Natural killer cell (primary cell): ENCODE measurements at places on chromosomes 1 and 21. TPM values are rescaled to one million over a fixed set of nuclear protein-coding genes. Genes with fewer than 3 reads are reported as not detected.

DNA sequence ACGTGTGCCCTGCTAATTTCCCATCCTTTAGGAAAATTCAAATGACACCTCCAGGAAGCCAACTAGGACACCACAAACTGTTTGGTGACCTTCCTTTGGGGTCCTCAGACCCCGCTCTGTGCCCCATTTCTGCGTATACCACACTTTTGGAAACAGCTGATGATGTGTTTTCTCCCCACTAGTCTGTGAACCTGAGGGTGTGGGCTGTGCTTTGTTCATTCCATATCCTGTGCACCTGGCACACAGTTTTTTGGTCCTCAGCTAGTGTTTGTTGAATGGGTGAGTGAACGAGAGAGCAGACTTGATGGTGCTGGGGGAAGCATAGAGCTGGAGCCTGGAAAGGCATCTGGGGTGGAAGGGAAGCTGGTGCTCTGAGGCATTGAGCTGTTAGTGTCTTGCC is 48.6 kb downstream of the RPS6KA1 start:
- DNase-seq: no peak

Gene NRAS
- total RNA-seq: 43.8 TPM

DNA sequence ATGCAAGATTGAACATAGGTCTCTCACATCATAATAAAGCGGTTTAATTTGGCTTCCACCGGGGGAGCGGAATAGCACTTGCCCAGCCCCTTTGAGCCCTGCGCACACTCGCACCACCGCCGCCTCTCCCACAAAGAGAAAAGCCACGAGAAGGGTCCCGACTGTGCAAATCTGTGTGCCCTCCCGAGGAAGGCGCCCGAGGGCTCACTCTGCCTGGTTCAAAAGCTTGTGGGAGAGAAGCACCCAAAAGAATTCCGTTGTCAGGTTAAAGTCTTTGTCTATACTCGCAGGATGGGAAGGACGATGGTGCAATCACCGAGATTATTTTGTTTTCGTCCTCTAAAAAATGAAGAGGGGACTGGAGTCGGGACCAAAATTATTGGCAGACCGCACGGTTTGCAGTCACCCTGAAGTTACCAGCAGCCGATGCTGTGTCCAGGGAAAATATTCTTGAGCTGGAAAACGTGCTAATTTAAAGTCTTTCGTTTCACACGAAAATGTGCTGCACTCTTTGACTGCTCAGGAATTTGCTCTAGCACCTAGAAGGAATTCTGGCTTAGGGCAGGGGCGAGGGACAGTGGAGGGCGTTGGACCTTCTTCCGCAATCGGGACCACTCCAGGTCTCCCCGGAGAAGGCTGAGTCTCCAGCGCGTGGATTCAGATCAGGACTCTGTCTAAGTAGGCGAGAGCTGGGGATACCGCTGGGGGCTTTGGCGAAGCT is 6.6 kb upstream of the SIM2 start:
- no peak for DNase-seq

- DNase-seq: no peak
These were observed 181.3 kb downstream of the KCTD3 start for GRCh38 chr1:215748431-215748830.

GRCh38 chr1:202244841-202245261 is 51.3 kb downstream of the LGR6 start:
- no peak for DNase-seq

DNA sequence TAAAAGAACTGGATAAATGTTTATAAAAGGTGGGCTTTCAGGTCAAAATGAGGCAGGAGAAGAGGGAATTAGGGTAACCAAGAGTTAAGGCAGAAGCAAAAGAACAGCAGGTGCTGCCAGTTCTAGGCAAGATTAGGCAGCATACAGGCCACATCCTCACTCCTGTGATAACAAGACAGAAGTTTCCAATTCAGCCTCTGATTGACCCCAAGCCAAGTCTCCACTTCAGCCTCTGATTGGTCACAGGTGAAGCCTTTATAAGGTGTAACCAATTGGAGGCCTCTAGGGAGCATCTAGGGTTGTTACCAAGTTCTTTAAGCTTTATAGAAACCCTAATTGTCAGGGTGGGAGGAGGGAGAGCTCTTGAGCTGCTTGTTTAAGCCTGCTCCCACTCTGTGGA is 160.8 kb downstream of the MATN1 start:
- no peak for DNase-seq

Gene PAPPA2
- total RNA-seq: 0.48 TPM

Gene MPZ
- total RNA-seq: 9.0 TPM
